Retina (tissue), 1 donor: ENCODE measurements at places on chromosomes 13 and 19.
A peak's percentile ranks its signal among the peaks of the same experiment; 100 is the strongest.

- DNase-seq = peak; percentile 84
Observed at GRCh38 chr13:113931841-113932459, 41.9 kb downstream of the C13orf46 start.

- peak; percentile 73 for DNase-seq
Observed at GRCh38 chr19:56988299-56988698, 131.5 kb upstream of the USP29 start.

- DNase-seq = no peak
Observed at GRCh38 chr19:55566823-55567222, 13.8 kb downstream of the ZNF579 start.

DNA sequence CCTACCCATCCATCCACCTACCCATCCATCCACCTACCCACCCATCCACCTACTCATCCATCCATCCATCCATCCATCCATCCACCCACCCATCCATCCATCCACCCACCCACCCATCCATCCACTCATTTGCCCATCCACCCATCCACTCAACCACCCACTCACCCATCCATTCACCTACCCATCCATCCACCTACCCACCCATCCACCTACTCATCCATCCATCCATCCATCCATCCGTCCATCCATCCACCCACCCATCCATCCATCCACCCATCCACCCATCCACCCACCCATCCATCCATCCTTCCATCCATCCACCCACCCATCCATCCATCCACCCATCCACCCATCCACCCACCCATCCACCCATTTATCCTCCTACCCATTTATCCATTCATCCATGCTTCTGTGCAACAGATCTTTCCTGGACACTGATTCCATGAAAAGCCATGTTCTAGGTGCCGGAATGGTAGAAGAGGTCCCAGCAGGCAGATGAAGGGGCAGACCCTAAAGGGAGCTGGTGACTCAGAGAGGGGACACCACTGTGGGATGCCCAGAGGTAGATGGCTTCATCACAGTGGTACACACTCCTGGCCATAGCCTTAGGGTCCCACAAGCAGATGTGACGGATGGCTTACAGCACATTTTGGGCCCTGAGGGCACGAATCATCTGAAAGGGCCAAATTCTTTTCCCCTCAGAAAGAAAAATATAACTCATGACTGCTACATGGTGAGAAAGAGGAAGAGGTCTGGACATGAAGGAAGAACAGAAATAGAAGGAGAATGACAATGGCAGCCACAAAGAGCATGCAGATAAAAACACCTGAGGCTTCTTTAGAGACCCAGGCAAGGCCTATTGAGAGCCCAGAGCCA lies 76.0 kb downstream of the KCTD15 start:
- no peak for DNase-seq

DNA sequence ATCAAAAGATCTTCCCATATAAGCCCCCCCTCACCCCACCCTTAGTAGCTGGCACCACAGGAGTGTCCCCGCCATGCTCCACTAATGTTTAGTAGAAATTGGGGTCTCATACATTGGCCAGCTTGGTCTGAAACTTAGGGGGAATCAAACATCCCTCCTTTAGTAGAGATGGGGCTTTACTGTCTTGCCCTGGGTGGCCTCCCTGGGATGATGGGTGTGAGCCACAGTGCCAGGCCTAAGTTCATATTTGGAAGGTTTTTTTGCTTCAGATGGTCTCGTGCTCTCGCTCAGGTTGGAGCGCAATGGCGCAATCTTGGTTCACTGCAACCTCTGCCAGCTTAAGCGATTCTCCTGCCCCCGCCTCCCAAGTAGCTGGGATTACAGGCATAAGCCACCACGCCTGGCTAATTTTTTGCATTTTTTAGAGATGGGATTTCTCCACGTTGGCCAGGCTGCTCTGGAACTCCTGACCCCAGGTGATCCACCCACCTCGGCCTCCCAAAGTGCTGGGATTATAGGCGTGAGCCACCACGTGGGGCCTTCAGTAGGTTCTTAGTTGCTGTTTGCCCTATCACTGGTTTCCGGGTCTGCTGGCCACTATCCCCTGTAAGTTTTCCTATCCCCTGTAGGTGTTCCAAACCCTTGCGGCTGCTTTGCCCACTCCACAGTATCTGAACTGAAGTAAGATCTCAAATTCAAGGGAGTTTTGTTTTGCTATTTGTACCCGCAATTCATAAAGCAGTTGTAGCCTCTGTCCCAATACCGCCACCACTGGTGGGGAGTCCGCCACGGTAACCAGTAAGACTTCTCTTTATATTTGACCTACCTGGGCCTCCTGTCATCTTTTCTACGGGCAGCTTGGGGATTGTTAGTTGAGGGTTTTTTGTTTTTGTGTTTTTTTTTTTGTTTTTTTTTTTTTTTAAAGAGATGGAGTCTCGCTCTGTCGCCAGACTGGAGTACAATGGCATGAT lies 34.1 kb downstream of the NLRP12 start:
- no peak for DNase-seq

DNA sequence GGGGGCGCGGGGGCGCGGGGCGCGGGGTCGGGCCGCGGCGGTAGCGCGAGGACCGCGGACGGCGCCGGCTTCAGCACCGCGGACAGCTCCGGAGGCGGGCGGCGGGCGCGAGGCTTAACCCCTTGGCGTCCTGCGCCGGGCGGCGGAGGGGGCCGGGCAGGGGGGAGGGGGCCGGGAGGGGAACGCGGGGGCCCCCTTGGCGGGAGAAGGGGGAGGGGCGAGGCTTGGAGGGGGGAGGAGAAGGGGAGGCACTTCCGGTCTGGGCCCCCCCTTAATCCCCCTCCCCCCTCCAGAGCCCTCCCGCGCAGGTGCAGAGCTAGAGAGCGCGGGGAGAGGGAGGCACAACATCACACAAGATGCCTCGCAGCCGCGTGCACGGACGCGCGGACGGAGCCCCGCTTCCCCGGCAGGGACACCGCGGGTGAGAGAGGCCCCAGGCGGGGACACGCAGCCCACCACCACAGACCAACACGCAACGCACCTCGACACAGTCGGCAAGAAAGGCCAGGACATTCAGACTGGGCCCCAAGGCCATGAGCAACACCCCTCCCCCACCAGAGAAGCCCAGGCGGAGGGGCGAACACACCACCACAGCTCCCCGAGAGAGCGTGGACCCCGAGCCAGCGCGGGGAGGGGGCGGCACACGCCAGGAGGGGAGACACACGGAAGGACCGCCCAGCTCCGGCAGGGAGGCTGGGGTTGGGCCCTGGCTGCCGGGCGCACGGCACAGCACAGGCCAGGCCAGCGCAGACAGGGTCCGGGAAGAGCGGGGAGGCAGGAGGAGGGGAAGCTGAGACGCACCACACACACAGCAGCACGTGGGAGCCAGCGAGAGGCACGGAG lies 24.1 kb downstream of the SHANK1 start:
- peak; percentile 86 for DNase-seq

GRCh38 chr19:9075064-9075949 lies 11.6 kb upstream of the OR1M1 start:
- DNase-seq = peak; percentile 22
